Amygdala (tissue), 56 donors: ENCODE measurements at places on chromosomes 2 and 18.

- no peak for DNase-seq
Measured at GRCh38 chr2:112486895-112487294, 4.9 kb downstream of the TTL start.

DNA sequence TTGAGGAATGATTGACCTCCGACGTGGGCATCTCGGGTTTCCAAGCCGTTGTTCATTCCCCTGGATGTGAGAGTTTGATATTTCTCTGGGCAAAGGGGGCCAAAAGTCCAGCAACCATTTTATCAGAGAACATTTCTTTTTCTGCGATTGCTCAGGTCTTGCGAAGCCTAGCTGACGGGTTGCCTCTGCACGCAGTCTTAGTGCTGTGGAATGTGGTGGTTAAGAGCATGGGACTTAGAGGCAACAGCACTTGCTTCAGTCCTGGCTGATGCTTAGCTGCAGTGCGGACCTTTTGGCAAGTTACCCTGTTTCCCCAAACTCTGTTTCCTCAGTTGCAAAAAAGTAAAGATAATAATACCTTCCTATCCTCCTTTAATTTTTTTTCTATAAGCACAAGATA, 45.0 kb downstream of the FAP start:
- no peak for DNase-seq

DNA sequence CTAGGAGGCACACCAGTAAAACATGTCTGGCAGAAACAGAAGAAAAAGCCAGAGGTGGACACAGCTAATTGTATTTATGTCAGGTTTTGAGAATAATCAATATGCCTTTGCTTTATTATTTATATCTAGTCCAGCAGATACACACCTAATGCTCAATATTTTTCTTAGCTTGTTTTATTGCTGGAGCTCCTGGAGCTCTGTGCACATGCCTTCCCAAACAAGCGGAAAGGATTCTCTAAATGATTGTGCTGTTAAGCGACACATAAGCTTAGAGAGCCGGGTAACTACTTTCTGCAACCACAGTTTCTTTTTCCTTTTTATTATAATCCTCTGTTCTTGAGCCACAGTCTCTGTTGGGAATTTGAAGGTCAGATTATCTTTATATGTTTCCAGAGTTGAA, 177.3 kb upstream of the ST6GAL2 start:
- DNase-seq: no peak

DNA sequence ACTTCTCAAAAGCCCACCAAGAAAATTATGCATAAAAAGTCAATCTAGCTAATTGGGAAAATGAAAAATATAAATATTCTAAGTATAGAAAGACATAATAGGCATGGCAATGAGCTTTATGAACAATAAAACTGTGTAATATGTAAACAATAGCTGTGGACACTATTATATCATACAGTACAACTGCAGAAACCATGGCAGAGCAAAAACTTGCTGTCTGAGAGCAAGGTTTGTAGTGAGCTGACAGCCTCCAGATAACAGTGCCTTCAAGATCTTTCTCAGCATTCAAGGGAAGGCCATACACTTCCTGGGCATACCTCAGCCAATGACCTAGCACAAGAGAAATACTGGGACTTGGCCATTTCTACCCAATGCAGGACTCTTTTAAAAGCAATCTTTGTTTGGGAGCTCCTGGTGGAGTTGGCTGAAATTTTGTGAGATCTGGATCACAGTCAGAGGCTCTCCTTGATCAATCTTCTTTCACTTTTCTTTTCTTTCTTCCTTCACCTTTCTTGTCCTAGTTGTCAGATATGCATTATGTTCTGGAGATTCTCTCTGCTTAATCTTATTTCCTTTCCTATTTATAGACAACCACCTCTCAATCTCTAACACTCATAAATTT, 427.2 kb upstream of the UBE2E3 start:
- DNase-seq: no peak

- no peak for DNase-seq
Measured at GRCh38 chr2:1153920-1154319, 203.3 kb downstream of the SNTG2 start.

DNA sequence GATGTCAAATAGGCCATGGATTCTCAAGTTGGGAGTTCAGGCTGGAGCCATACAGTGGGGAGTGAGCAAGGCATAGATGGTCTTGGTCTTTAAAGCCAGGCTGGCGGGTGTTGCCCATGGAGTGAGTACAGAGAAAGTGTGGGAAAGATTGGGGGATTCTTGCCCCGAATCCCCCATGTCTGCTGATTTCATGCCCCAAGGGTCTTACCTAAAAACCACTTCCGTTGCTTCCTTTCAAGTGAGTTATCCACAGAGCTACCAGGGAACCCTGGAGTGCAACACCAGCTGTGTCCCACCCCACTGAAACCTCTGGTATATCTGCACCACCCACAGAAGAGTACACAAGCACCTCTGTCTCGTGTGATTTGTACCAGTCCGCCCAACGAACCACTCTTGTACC, 31.4 kb downstream of the FHOD3 start:
- no peak for DNase-seq
